ENCODE measurements at places on chromosomes 12 and 14.

GRCh38 chr12:92404259-92404894, 258.7 kb upstream of the BTG1 start:
- DNase-seq, result no peak

DNA sequence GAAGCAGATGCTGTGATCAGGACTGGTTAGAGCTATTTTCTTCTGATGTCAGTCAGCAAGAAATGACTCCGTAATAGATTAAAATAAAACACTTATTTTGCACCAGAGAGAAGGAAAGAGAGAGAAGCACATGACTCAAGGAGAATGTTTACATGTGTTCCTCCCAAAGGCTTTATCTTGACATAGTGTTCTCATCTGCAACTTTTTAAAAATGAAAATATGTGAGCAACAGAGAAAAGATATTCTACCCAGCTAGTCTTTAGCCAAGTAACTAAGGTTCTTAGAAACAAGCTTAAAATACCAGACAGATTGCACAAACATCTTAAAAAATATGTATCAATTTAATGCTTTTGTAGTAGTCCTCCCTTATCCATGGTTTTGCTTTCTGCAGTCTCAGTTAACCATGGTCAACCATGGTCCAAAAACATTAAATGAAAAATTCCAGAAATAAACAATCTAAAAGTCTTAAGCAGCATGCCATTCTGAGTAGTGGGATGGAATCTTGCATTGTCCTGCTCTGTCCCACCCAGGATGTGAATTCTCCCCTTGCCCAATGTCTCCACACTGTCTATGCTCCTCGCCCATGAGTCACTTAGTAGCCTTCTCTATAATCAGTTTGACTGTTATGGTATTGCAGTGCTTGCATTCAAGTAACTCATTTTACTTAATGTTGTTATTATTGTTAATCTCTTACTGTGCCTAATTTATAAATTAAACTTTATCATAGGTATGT, 9.9 kb downstream of the SERPINA10 start:
- no peak for DNase-seq

GRCh38 chr14:74364271-74364880, 16.1 kb downstream of the VRTN start:
- no peak for DNase-seq

DNA sequence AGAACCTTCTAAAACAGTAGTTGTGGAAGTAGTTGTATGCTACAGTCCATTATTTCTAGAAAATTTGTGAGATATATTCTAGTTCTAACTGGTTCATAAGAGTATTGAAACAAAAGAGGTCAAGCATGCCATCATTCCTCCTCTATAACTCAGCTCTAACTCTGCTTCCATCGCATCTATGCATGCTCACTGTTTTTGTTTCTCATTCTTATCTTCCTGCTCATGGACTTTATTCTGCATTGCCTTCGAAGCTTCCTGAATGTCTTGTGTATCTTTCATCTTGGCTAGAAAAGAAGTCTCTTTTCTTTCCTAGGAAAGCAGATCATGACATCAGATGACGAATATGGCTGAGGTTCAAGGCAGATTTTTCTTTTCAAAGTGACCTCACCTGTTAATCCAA, 402 bp downstream of the LMNTD1 start:
- no peak for DNase-seq

GRCh38 chr14:65354715-65355114, 57.8 kb upstream of the FUT8 start:
- no peak for DNase-seq

GRCh38 chr12:8779862-8780261, 42.6 kb upstream of the A2ML1 start:
- no peak for DNase-seq

Measured in right atrium auricular region (tissue), 2 donors.